Sigmoid colon (tissue), 7 donors: ENCODE measurements at places on chromosomes 5 and 9. TPM values are rescaled to one million over a fixed set of nuclear protein-coding genes. Genes with fewer than 3 reads are reported as not detected.

DNA sequence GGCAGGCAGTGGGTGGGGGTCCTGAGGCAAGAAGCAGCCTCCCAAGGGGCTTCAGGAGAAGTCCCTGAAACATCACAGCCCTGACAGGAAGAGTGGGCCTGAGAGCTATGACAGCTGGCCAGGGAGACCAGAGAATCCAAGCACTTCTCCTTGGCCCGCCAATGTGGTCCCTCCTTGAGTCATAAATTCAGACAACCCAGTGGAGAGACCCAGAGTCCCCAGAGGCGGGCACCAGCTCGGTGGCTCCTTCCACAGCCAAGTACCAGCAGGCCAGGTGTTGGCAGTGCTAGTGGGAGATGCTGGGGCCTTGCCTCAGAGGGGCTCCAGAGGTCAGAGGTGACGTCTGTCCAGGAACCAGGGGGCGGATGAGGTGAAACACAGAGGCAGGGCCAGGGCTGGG lies 1.6 kb upstream of the DOK3 start:
- DNase-seq = no peak

Gene CARTPT
- total RNA-seq = 16.3 TPM

DNA sequence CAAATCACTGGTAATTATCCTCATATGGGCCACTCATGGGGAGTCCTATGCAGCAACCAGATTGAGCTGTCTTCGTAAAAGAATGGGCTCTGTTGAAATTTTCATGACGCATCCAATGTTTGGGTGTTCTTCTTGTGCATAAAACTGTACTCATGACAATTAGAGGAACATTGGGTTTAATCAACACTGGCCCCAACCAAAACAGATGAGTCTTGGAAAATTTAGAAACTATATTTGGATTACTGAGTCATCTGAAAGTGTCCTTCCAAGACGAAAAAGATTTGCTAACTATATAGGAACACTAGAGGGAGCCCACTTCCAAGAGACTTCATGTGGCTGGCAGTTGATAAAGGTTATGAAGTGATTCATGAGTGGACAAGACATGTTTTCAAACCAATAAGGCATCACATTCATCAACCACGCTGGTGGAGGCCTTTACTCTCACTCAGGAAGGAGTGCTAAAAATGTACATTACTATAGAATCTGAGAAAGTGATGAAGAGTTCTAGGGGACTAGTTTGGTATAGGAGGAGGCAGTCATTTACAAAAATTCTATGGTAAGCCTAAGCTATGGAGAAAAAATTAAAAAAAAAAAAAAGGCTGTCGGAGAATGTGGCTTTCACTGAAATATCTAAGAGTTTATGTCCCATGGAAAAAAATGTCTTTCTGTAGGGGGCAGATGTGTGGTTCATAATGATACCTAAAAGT lies 313.5 kb downstream of the PRDM9 start:
- DNase-seq = no peak

DNA sequence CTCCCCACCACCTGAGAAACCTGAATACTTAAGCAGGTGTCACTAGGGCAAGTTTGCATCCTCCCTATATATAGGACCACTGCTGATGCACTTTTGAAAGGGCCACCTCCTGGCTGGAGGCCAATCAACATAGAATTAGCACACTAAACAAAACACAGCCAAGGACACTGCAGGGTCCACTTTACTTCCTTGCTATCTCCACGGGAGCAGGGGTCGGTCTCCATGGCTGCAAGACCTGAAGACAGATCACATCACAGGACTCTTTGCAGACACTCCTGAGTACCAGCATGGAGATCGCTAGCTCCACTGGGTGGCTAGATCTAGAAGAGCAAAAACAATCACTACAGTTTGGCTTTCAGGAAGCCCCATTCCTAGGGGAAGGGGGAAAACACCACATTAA lies 72.3 kb downstream of the C9orf153 start:
- no peak for DNase-seq

DNA sequence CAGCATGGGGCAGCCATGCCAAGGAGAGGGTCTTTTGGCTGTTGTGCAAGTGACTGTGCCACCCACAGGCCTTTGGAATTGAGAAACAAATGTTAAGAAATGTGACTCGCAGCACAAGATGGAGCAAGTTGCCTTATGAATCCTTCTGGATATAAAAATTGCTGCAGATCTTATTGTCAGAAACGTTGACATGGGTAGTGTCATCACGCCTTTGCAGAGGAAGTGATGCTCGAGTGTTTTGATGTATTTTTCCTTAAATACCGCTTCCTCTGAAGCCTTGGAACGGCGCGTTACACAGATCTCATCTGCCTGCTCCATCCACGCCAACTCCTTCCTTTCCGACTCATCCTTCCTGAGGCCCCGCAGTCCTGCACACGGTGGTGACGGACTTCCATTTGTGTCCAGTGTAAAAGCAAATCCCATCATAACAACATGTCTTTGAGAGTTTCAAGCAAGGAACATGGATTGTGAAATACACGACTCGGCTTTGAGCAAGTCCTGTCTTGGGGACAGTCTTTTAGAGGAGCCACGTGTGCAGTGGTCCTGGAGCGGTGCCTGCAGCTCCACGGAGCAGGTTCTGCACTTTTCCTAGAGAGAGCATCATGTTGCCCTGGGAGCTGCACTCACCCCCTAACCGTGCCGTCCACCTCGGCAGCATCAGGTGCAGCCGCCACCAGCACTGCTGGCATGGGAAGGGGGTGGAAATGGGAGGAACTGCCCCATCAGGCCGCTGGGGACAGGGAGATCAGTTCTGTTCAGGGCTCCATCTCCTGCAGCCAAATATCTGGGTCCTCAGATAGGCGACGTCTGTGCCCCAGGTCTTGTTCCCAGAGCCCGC lies 15.1 kb downstream of the ROPN1L start:
- no peak for DNase-seq

GRCh38 chr9:83247732-83248131 lies 184.8 kb upstream of the RASEF start:
- DNase-seq = no peak

Gene TOR1A
- 32.2 TPM for total RNA-seq

DNA sequence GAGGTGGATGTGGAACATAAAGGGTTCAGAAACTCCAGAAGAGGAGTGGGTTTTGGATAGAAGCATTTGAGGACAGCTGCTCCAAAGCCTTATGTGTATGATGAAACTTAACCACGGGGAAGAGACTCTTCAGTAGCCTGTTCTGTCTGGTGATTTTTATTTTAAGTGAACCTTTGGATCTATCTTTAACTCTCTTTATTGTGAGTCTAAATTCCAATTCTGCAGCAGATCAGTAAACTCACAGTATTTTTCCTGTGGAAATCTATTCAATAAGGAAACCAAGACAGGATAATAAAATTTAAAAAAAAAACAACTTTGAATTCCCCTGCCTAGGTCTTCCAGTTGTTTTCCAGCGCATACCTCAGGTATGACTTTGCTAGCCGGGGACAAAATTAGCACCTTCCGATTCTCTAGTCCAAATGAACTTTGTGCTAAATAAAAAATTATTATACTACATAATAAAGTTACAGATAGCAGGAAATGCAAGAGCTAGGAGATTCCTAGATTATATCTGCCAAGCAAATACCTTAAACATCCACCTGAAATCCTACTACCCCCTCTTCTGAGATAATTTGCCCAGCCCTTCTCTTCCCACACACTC lies 101.9 kb downstream of the NLN start:
- DNase-seq = no peak

Gene RLN2
- not detected for total RNA-seq

DNA sequence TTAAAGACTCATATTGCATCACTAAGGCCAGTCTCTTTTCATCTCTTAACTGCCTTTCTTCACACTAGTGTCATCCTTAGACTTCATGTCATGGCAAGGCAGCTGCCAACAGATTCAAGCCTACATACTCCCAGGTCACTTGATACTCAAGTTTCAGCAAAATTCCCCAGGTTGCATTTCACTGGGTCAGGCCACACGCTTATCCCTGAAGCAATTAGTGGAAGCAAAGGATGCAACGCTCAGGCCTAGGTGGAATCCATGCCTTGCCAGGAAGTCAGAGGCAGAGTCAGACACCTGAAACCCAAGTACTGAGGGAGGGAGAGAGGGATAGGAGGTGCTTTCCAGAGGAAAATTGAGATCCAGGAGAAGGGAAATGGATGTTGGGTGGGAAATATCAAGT lies 28.9 kb downstream of the YIPF5 start:
- no peak for DNase-seq

DNA sequence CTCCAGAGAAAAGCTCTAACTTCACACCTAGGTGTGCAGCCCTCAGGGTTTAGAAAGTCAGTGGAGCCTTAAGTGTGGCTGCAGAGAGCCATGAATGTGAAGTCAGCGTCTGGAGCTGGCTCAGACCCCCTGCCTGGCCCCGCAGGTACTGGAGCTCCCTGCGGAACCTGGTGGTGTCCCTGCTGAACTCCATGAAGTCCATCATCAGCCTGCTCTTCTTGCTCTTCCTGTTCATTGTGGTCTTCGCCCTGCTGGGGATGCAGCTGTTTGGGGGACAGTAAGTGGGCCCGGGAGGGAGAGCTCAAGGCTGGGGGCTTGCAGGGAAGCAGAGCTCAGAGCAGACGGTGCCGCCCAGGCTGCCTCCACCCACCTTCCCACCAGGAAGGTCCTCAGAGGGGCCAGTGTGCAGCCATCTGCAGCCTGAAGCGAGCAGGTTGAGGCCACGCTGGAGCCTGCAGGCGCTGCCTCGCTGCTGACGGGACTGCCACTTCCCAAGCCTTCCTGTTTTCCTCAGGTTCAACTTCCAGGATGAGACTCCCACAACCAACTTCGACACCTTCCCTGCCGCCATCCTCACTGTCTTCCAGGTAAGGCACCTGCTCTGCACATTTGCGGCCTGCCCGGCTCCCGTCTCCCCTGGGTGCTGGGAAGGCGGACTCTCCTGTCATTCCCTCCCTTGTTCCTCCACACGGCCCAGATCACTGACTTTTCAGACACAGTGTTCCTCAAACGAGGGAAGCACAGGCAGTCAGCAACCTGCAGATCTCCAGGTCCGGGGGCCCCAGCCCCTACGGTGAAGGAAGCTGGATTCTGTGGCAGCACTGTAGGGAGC lies 108.9 kb downstream of the CACNA1B start:
- no peak for DNase-seq

GRCh38 chr5:1536322-1536845 lies 12.6 kb upstream of the LPCAT1 start:
- DNase-seq = peak; percentile 60
